ENCODE measurements at places on chromosomes 16 and 17.
A peak's percentile ranks its signal among the peaks of the same experiment; 100 is the strongest.

GRCh38 chr17:28661635-28662526 is at the start of the genes SDF2 and SUPT6H:
Gene SDF2, minus strand, starts transcription at chr17:28661906. Its CDS starts 30 bp downstream, at chr17:28661876.
Gene SUPT6H, plus strand, starts transcription at chr17:28662205. Its CDS starts 11,197 bp downstream, at chr17:28673402.
- peak; percentile 97 for DNase-seq

DNA sequence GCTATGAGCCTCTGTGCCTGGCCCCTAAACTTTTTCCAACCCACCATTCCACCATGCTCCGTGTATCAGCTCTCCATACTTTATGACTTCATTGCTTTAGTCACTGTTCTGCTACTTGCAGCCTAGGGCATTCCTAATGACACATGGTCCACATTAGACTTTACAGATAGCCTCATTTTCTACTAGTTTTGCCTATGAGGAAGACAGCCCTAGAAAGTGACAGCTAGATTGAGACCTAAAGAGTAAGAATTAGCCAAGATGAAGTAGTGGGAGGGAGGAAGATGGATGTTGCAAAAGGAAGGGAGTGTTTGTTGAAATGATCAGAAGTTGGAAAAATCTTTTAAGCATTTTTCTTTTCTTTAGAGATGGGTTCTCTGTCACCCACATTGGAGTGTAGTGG is 11.0 kb downstream of the C16orf54 start:
- no peak for DNase-seq

- no peak for DNase-seq
Measured at GRCh38 chr17:60743799-60744198, 66.1 kb downstream of the BCAS3 start.

GRCh38 chr16:89123831-89124100 is 30.1 kb downstream of the ACSF3 start:
- no peak for DNase-seq

DNA sequence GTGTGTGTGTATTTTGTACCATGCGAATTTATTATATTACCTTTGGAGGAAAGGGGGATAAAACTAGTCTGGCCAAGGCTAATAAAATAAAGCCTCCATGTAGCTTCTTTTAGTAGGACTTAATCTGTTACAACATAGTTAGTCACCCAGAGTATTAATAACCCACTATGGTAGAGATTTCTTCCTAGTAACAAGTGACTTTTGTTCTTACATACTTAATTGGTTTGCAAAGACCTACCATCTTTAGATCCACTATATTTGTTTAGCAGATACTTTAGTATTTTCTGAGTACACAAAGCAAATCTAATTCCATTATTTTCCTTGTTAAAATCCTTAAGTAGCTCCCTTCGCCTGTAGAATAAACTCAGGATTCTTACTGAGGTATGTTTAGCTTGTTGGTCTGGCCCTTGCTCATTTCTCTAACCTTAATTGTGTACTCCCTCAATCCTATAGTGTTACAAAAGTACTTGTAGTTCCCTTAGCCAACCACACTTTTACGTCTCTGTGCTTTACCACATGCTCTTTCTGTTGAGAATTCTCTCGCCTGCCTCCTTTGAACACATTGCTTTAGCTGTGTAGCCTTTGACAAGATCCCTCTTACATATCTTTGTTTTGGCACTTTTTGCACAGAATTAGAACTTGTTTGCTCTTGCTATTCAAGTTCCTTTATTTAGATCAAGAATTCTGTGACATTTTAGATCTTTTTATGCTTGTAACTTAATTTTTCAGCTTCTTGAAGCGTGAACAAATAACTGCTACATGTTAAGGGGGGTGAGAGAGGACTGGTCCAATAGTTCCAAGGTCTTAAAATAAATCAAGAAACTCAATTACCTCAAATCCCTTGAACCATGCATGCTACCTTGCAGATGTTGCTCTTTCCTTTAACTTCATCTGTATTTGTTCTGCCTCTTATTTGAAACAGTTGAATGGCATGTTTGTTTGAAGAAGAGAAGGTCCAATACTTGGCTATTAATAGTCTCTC is 23.8 kb downstream of the CLTC start:
- no peak for DNase-seq

DNA sequence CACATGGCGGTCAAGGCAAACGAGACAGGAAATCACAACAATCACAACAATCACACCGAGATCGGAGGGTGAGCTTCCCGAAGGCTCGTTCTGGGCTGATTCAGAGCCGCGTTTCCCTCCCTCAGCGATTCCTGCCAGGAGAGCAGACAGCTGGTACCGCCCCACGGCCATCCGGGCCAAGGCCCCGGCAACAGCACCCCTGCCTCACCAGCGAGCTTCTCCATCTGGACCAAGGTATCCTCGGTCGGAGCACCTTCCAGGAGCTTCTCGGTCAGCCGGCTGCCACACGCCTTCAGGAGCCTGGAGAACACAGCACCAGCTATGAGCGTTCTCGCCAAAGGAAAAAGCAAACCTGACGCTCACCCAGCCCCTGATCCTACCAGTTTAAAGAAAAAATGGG is 15.2 kb upstream of the PLD6 start:
- peak; percentile 53 for DNase-seq

- DNase-seq, result no peak
Measured at GRCh38 chr16:52573365-52574299, 26.7 kb upstream of the TOX3 start.

DNA sequence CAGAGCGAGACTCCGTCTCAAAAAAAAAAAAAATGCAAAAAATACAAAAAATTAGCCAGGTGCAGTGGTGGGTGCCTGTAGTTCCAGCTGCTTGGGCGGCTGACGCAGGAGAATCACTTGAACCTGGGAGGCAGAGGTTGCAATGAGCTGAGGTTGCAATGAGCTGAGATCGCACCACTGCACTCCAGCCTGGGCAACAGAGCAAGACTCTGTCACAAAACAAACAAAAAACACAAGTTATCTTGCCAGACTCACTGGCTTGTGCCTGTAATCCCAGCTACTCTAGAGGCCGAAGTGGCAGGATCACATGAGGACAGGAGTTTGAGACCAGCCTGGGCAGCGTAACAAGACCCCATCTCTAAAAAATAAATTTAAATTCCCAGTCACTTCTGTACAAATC is 3.4 kb upstream of the ST3GAL2 start:
- DNase-seq, result no peak

DNA sequence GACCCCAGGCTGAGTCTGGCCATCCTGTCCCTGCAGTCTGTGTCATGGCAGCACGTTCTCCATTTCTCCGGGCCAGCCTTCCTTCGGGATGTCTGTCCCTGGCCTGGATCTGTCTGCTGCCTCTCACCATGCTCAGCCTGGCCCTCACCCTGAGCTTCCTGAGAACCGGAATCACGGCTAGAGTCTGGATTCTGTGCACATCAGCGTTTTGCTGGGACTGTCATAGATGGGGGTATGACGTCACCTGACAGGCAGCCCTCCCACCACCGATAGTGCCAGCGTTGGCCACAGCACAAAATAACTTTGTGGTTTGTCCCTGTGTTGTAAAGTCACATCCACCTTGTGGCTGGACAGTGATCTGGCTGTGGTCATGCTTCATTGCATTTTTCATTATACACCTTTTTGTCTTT is 59.2 kb downstream of the B9D1 start:
- no peak for DNase-seq

GRCh38 chr16:3235856-3236669 is 1.1 kb upstream of the ZNF200 start:
- peak; percentile 48 for DNase-seq

GRCh38 chr17:74151551-74152315 is 51.7 kb upstream of the RPL38 start:
- no peak for DNase-seq

- no peak for DNase-seq
Measured at GRCh38 chr16:1991135-1991551, 1.4 kb downstream of the SYNGR3 start.

GRCh38 chr17:81524039-81524864 is 3.9 kb upstream of the FSCN2 start:
- DNase-seq, result peak; percentile 73

DNA sequence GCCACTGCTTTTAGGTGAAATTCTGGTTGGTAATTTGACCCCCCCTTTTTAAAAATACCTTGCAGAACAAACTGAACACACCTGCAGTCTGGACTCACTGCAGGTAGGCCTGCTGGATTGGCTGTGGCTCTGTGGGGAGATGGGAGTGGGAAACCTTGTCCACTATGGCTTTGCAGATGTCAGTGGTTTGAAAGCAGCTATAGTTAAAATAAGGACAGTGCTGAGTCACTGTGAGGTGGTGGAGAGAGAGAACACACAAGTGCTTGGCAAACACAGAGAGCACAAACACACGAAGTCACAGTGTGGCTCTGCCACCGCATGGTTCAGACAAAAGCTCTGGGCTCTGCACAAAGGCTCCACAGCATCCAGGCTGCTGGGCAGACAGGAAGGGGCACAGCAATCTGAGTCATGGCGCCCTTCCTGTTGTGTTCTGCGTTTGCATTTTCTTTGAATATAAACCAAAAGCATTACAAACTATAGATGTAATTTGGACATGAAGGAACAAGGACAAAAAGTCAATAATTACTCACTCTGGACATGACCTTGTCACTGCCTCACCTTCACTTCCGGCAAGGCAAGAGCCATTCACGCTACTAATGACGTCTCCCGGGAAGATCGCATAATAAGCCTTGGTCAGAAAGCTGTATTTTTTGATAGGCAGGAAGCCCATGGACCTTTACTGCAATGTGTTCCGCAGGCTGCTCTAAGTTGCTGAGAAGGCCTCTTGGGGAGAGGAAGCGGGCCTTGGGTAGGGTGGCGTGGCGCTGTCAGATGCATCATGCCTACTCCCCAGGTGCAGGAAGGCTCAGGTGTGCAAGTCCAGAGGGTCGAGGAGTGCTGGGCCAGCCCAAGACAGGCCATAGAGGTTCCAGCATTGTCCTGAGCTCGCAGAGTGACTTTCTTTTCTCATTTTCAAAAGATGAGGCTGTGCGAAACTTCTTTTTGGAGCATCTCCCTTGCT is 60.1 kb upstream of the MED9 start:
- DNase-seq, result no peak

DNA sequence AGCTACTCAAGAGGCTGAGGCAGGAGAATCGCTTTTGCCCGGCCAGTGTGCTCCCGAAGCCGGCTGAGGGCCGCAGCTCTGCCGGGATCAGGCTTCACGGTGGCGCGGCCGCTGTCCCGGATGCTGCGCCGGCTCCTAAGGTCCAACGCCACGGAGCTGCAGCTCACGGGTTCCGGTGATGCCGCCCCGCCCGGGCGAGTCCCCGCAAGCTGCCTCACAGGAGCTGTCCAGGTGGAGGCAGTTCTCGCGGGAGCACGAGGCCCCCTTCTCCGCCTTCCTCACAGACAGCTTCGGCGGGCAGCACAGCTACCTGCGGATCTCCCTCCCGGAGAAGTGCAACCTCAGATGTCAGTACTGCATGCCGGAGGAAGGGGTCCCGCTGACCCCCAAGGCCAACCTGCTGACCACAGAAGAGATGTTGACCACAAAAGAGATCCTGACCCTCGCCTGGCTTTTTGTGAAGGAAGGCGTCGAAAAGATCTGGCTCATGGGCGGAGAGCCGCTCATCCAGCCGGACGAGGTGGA is 111.4 kb upstream of the SIAH1 start:
- no peak for DNase-seq

- no peak for DNase-seq
Measured at GRCh38 chr17:76048025-76048605, 21.0 kb upstream of the EVPL start.

DNA sequence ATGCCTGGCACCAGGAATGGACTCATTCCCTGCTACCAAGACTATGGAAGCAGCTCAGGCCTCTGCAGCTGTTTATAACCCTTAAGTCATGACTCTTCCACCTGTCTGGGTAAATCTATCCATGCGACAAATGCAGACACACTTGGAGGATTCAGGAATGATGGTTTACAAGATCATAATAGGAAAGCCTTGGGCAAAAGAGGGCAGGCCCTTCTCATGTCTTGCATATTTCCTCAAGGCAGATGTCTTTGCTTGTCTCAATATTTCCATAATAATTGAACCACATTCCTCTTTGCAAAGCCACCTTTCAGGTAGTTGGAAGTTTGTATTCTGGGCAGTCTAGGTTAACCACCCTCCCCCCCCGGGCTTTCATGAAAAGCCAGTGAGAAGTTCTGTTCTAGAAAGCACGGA is 884 bp upstream of the JPT1 start:
- no peak for DNase-seq

DNA sequence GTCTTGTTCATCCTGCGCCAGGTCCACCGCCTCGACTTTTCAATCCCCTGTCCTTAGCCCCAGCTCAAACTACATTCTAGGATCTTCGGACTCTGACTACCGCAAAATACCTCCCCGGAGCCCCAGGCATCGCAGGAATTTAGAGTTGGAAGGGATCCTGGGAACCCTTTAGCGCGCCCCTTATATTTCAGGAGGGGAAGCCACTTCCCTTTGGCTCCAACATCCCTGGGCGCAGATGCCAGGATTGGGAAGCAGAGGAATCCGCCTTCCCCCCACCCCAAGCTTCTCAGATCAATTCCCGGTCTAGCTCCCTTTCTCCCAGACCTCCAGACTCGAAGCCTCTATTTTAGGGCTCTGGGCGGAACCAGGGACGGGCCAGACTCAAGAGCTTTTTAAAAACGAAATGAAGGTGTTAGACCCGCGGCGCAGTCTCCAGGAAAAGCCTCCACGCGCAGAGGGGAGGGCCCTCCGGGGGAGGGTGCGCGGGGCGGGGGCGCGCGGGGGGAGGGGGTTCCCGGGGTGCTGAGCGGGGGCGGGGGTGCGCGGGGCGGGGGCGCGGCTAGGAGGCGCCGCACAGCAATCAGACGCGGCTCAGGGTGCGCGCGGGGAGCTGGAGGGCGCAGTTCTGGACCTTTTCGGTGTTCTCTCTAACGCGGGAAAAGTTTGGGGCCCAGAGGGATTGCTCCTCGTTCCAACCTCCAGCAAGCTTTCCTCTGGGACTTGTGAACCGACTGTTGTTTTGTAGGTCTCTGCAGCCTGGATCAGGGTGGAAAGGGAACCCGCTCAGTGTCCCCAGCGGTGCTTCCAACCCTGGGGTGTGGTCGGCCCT is 1.6 kb downstream of the AHSP start:
- DNase-seq, result no peak

DNA sequence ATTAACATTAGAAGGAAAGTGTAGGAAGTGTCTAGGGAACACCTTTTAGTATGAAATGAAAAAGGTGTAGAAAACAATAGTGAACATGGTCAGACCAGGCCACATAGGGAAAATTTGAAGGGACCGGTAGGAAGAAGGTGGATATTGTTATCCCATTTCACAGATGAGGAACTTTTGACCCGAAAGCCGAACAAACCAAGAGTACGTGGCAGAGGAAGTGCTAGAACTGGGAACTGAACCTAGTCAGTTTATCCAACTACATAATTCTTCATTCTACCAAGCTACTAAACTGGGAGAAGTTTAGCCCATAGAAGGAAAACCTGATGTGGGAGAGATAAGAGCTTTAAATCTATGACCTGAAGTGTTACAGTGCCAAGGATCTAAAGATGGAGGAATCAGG is 43.2 kb downstream of the YPEL2 start:
- no peak for DNase-seq

- no peak for DNase-seq
Measured at GRCh38 chr16:29653471-29653870, 9.6 kb upstream of the SPN start.

DNA sequence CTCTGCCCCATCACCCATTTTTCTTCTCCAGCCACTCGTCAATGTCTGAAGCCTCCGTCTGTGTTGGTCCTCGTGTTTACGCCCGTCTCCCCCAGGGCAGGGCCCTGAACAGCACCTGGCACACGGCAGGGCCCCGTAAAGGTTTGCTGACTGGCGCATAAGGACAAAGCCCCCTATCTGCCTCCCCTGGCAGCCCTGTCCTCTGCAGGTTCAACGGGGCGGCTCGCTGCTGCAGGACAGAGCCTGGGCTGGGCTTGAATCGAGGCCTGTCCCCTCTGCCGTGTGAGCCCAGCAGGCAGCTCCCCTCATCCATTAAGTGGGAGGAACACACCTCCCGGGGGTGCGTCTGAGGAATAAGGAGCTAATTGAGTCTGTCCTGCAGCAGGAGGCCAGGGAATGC is 46.1 kb upstream of the PABPN1L start:
- DNase-seq, result no peak

GRCh38 chr17:44203731-44204440 is 4.2 kb upstream of the ATXN7L3 start:
- DNase-seq, result peak; percentile 63

Measured in kidney (tissue), 22 donors.